COLO829 (cell line): ENCODE measurements at places on chromosomes 4 and X.

DNA sequence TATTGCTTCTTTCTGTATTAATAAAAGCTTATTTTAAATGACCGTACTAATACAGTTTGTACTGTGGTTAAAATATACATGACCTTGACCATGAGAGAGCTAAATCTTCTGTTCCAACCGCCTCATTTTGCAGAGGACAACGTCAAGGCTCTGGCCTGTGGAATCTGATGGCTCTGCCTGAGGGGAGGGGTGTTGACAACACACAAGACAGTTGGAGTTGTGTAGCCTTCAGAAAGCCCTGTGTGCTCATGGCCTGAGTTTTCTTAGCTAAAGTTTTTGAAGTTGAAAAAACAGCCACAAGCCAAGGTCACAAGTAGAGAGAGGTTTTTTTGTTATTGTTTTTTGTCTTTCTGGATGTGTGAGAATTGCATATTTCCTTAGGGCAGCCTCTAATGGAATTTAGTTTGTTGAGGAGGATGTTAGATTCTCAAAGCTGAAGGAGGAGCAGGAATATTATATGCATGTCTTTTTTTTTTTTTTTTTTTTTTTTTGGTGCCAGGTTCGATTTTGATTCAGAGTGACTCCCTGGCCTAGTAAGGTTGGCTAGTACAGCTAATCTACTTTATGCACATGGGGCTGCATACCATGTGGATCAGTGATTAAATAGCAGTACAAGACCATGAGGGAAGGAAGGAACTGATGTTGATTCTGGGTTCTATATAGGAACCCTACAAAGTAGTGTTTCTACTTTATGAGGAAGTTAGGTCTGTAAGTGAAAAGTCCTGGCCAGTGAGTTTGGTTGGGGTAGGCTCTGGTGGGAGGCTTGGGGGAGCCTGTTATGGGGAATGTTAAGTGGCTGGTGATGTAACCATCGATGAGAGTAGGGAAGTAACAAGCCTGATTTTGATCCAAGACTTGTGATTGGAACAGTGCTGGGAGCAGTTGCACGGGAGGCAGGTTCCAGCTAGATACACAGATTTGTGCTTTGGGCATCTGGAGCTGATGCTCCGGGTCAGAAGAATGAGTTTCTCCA lies 20.3 kb downstream of the SMS start:
- DNase-seq: no peak

GRCh38 chr4:172736046-172736445 lies 432.6 kb upstream of the GALNT7 start:
- no peak for DNase-seq

DNA sequence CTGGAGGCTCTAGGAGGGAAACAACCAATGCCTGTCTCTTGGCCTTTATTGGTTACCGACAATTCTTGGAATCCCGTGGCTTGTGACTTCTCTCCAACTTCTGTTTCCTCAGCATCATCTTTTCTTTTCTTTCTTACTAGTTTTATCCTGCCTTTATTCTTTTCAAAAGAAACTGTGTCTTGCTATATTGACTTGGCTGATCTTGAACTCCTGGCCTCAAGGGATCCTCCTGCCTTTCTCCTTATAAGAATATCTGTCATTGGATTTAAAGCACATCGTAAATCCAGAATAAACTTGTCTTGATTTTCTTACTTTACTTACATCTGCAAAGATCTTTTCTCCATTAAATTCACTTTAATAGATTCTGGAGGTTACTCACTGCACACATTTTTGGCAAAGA lies 49.9 kb upstream of the UGT2B10 start:
- no peak for DNase-seq

- DNase-seq: no peak
Observed at GRCh38 chrX:110755061-110755460, 40.6 kb downstream of the CHRDL1 start.

GRCh38 chr4:174135936-174136406 lies 147.5 kb downstream of the FBXO8 start:
- no peak for DNase-seq
